ENCODE measurements at places on chromosomes 1 and 21.
A peak's percentile ranks its signal among the peaks of the same experiment; 100 is the strongest.

DNA sequence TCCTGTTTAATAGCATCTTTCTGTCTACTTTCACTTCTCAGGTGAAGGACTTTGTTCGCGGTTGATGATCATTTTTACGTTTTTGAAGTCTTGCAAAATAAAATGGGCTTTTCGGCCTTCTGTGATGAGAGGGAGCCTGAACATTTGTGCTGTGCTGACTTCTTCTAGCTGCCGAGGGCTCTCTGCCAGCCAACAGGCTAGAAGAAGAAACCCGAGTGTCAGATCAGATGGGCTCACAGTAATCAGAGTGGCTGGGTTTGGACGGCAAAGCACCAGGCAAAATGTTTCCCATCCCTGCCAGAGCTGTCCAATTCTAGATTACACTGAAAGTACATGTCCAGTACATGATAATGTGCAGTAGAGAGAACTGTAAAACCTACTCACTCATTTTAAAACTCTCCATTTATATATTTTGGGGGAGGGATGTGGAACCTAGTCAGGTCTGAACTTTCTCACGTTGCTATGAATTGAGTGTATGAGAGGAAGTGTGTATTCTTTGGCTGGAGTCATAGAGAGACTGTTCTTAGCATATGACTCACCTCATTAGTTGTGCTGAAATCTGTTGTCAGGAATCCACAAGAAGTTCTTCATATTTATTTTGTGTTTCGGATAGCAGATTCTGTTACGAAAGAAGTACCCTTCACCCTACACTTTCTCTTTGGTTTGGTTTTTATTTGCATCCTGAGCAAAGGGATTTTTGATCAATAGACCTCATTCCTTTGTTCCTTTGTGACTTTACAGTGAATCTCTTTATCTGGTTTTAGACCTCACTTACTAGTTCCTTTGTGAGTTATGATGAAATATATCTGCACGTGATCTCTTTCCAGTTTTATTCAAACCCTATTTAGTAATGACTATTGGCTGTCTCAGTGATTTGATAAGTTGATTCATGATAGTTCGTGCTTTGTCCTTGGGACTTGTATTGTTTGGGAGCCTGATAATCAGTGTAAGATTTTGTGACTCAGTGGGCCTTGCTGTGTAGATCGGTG, 4.8 kb downstream of the ATP1A1 start:
- peak; percentile 34 for DNase-seq

- no peak for DNase-seq
Observed at GRCh38 chr1:89725011-89725370, 92.1 kb downstream of the LRRC8C start.

DNA sequence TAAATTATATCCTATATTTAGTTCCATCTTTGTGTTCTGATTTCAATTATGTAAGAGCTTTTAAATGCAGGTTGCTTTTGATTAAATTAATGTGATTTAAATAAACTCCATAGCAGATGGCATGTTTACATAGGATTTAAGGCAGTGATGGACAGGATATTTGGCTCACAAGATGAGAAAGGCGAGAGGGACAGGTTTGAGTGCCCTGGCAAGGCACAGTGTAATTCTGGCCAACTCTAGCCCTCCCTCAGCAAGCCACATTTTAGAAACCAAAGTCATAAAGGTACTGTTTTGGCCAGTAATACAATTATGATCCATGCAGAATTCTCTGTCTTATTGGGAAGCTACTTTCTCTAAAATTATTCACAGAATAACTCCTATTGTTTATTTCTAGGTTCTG, 50.6 kb upstream of the C1orf146 start:
- DNase-seq = no peak

DNA sequence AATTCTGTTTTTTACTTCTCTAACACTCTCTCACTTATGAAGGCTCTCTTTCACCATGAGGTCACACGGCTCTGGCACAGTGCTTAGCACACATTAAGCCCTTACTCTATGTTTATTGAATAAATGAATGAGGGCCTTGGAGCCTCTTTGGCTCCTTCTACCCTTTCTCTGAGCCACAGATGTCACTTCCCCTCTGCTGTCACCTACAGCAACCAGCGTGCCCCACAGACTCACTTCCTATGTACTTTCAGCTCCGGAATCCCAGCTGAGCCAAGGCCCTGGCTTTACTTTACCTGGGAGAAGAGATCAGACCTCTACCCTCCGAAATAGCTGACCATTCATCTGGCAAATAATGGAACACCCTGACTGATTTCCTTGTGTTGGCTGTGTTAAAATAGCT, 53.7 kb upstream of the HMCN1 start:
- DNase-seq = no peak

DNA sequence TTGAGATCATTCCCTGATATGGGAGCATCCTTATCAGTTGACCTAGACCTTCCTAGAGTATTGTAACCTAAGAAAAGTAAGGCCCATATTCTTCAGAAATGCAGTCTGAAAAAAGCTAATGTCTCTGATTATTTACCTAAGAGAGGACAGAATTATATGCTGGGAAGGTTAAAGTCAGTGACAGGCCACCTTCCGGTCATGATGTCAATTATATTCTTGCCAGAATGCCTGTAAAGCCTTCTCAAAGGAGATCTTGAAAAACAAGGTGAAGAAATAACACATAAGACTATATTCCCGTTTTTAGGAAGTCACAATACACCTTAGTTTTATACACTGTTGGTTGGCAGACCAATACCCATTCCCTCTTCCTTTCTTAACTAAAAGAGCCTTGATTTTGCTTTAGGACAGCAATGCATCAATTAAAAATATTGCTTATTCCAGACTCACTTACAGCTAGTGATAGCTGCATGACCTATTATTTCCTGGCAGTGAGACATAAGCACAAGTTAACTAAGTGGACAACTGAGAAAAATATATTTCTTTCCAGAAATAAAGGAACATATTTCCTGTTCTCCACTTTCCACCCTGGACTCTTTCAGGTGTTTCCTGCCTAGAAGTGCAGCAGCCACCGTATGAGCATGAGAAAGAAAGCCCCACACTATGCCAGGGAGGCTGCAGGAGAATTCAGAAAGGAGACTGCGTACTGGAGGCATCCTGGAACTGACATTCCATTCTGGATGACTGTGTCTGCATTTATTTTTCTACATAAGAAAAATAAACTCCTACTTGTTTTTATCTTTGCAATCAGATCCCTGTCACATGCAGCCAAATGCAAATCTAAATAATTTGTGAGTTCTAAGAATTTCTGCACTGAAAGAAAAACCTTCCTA, 332.9 kb upstream of the PTBP2 start:
- no peak for DNase-seq

GRCh38 chr1:184472136-184472535, 85.3 kb downstream of the C1orf21 start:
- no peak for DNase-seq

GRCh38 chr1:172221436-172221835, 199.0 kb upstream of the C1orf105 start:
- DNase-seq = no peak

DNA sequence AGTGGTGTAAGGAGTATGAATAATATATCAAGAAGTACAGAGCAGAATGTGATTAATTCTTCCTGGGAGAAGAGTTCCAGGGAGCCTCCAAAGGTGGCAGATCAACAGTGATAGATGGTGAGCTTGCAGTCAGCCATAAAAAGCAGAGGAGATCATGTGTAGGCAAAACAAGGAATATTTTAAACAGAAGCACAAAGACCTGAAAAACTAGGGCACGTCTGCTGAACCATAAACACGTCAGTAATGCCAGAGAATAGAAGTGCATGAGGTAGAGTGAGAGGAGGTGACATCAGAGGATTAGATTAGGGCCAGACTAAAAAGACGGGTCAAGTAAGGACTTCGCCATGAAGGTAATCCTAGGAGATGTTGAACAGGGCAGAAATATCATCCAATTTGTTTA, 151.8 kb downstream of the EIF4G3 start:
- no peak for DNase-seq

Measured in retina (tissue), 1 donor.